Activated CD4-positive, alpha-beta T cell treated with anti-CD3 and anti-CD28 coated beads for 24 hours (primary cell): ENCODE measurements at places on chromosomes 11 and 22.

DNA sequence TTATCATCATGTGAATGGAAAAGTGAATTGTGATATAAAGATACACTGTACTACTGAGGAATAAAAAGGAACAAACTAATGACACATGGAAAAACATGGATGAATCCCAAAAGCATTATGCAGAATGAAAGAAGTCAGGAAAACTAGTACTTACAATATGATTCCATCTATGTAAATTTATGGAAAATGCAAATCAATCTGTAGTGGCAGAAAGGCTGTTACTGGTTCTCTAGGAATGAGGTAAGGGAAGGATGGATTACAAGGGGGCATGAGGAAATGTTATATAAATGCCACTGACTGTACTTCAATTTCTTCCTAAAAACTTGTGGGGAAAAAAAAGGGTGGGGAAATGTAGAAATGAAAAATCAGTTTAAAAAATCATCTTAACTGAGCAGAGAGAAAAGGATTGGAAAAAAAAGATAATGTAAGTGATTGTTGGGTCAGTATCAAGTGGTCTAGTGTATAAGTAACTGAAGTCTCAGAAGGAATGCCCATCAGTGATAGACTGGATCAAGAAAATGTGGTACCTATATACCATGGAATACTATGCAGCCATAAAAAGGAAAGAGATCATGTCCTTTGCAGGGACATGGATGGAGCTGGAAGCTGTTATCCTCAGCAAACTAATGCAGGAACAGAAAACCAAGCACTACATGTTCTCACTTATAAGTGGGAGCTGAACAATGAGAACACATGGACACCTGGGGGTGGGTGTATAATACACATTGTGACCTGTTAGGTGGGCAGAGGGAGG is 48.8 kb downstream of the USP35 start:
- DNase-seq = no peak

DNA sequence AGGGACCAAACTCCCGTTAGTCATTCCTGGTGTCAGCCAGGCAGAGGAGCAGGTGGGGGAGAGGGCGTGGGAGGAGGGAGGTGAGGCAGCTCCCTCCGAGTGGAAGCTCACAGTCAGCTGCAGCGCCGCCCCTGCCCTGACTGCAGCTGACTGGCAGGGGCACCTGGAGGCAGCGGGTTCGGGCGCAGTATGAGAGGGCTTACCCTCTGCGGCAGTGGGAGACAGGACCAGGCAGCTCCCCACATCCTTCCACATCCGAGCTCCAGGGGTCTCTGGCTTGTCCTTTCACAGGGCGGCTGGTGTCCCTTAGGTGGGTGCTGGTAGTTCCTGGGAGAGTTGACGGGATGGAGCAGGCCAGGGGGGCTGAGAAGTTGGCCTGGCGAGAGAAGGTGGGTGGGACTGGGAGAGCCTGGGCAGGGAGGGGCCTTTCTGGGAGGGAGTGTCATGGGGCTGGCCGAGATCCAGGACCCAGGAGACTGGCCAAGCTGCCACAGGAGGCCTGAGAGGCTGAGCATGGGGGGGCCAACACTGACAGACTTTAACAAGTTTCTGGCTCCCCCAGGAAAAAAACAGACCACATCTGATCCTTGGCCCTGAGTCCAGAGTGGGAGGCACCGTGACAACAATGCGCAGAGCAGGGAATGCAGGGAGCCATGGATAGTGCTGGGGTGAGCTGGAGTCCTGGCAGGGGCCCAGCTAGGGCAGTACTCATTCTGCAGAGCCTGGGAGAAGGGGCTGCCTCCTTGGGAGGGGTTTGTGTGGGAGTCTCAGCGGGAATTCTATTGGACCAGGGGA is 4.9 kb downstream of the ADORA2A start:
- peak; percentile 42 for DNase-seq

GRCh38 chr11:117510646-117511045 is 183.0 kb downstream of the CEP164 start:
- no peak for DNase-seq

GRCh38 chr22:26439559-26439958 is 10.5 kb downstream of the ASPHD2 start:
- no peak for DNase-seq

DNA sequence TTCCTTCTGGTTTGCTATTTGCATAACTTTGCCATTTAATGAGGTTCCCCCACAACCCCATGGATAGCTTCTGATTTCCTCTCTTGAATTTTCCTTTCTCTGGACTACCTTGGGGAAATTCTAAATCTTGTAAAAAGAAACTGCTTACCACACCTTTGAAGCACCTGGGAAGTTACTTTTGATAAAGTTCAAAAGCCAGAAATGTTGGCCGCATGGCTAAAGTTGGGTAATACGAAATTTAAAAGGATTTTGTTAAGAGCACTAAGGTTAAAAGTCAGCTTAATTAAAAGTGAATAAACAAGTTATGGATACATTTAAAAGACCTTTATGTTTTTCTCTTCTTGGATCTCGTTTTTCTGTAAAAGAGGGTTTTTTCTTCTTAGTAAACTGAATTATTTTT is 5.5 kb downstream of the CASP4 start:
- DNase-seq = no peak

DNA sequence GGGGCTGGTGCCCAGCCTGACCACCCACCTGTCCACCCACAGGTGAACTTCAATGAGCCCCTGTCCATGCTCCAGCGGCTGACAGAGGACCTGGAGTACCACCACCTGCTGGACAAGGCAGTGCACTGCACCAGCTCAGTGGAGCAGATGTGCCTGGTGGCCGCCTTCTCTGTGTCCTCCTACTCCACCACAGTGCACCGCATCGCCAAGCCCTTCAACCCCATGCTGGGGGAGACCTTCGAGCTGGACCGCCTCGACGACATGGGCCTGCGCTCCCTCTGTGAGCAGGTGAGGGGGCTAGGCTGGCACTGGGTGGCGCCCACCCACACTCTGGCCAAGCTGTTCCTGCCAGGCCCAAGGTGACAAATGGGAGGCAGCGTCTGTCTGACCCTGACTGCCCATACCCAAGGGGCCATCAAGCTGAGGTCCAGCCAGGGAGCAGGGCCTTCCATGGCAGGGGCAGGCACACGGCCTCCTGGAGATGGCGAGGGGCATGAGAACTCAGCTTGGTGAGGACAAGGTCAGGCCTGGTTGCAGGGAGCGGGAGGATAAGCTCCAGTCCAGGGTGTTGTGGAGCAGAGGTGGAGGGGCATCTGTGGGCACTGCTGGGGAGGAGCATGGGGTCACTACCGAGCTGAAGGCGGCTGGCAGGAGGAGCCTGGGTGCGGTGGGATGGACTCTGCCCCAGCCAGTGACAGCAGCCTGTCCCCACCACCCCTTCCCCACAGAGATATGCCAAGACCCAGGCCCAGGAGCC is 77.7 kb downstream of the MORC2 start:
- peak; percentile 10 for DNase-seq

- no peak for DNase-seq
Measured at GRCh38 chr22:24695060-24695459, 79.5 kb downstream of the PIWIL3 start.

DNA sequence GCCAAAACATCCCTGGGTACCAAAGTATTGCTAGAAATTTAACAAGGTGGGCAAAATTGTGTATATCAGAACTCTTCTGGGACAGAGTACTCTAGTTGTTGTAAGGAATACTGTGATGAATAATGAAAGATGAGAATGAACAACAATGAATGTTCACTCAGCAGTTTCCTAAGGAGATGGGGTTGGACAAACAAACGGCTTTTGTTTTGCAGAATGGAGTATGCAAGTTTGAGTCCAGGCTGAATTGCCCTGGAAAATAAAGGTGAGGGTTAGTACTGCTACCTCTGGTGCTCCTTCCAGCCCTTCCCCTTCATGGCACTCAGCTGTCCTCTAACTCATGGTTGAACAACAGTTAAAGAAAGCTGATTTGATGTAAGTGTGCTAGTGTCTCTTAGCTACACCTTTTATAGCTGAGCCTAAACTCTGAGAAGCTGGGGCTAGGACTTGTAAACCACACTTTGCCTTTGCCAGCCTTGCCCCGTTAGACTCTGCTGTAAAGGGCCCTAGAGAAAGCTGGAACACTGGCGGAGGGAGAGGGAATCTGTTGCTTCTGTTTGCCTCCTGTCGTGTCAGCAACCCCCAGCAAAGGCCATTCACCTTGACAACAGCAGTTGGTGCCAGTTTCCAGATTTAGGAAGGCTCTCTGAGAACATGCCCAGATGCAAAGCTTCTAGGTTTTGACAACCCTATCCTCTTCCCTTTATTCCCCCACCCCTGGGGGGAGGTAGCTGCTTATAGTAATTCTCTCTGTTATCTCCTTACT is 41.2 kb upstream of the POLD3 start:
- DNase-seq = no peak

DNA sequence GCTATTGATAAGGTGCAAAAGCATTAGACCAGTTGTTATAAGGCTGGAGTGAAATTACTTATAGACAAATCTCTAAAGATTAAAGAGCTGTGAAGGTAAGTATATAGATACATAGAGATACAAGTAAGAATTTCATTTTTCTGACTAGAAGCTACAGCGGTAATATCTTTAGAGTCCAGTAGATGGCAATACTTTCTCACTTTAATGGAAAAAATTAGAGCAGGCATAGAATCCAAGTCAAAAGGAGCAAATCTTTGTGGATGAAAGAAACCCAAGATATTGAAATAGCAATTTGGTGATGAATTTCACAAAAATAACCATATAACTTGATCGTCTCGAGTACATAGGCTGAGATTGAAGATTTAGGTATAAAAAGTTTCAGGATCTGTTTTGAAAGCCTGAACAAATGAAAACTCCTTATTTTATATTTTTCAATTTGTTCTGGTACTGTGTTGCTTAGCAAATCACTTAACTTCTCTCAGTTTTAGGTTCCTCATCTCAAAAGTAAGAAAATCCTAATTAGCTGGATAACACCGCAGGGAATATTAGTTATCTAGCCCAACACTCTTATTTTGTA is 81.9 kb downstream of the UVRAG start:
- DNase-seq = no peak

GRCh38 chr22:22341736-22342135 is 97.2 kb downstream of the VPREB1 start:
- DNase-seq = no peak

GRCh38 chr11:45152740-45153595 is 6.5 kb downstream of the PRDM11 start:
- DNase-seq = no peak

DNA sequence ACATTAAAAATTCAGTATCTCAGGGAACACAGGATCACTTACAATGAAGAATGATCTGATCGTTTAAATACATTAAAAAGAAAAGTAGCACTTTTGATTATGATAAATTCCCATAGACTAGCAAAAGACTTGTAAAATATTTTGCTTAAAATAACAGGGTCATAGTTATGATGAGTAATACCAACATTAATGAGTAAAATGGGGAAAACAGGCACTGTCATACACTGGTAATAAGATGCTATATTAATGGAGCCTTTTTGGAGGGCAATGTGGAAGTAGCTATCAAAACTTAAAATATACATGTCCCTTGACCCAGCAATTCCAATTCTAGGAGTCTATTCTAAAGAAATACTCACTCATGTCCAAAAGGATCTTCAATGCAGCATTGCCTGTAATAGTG is 61.8 kb upstream of the CLNS1A start:
- DNase-seq = no peak

DNA sequence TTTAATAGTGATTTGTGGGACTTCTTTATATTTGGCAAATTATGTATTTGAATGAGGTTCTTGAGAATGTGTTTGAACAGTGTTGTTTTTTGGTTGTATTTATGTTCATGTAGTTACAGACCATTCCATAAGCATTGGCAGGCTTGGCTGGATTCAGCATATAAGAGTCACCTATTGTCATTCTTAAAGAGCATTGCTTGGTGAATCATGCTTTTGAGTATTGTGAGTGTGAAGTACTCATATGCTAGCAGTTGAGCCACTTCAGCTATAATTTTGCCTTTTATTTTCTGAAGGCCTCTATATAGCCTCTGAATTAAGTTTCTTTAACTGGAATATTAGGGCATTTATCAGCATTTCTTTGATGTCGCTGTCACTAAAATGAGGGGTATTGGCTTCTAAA is 110.0 kb upstream of the GAL start:
- DNase-seq = no peak

DNA sequence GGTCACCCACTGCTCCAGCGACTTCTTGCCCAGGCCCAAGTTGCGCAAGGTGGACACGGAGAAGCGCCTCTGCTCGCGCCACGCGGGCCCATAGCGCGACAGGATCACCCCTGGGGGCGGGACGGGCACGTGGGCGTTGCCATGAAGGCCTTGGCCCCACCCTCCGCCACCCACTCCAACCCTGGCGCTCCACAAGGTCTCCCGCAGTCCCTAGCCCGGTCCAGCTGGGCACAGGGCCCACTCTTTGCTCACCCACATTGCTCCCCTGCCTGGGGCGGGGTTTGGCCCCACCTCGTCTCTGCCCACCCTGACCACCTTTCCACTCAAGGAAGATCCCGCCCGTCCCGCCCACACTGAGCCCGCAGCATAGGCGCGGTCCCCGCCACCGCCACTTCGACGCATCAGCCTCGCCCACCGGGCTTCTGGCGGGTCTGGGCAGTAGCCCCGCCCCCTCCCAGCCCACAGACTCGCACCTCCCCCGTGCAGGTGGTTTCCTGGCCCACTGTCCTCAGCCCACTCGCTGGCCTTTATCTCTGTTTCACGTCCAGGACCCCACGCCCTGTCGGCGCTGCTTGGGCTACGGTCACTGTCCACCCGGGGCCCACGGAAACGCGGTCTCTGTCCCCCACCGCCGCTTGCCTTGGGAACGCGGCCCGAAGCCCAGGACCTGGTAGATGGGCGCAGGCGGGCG is 12.3 kb upstream of the CYP2D6 start:
- DNase-seq = no peak

DNA sequence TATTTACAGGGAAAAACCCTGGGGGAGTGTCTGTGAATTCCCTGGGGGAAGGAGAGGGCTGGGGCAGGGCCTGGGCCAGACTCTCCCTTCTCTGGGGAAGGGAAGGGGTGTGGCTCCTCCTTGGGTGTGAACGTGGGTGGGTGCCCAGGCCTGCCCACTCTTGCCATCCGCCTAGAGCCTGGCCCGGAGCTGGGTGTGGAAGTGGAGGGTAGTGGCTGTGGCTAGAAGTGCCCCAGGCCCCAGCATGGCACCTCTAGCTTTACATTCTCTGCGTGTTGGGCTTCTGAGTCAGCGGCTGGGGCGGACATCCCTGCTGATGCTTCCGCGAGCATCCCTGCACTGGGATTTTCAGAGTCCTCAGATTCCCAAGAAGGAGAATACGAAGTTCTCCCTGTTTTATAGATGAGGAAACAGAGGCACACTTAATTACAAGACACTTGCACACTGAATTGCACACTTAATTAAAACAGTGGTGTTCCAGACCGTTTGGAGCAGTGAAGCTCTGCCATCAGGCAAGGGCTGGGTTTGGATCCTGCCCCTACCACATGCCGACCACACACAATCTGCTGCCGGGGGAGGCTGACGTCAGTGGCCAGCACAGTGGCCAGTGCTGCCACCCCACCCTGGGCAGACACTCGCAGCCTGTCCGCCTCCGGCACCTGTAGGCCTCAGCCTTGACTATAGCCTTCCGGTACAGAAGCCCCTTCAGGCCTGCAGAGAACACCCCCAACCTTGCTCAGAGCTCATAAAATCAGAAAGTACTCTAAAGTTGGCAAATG is 7.6 kb downstream of the BAD start:
- DNase-seq = no peak

GRCh38 chr11:59172345-59173079 is 580 bp downstream of the DTX4 start:
- peak; percentile 6 for DNase-seq

- DNase-seq = no peak
Measured at GRCh38 chr11:102420547-102420946, 32.0 kb downstream of the TMEM123 start.
